NCI-H1092 treated with DMSO at 0.1 percent for 48 hours (cell line): ENCODE measurements at places on chromosomes 6 and 20.

- DNase-seq = no peak
These were observed 198.0 kb upstream of the FBXL4 start for GRCh38 chr6:99145738-99146137.

DNA sequence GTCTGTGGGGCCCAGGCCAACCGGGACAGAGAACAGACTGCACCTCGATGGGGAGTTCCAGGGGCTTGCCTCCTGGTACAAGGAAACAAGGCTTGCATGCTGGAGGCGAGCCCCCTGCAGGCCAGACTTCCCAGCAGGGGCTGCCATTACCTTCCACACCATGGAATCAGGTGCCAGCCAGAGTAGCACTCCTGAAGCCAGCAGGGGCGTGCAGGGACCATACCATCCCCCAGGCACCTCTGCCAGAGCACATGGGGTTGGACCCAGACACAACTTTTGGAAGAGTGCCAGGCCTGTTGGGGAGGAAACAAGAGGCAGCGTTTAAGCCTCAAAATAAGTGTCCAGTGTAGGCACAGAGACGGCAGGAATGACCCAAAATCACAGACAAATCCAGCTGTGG lies 6.5 kb downstream of the DDO start:
- DNase-seq = no peak

GRCh38 chr20:4667371-4667773 lies 54.3 kb upstream of the PRND start:
- no peak for DNase-seq

DNA sequence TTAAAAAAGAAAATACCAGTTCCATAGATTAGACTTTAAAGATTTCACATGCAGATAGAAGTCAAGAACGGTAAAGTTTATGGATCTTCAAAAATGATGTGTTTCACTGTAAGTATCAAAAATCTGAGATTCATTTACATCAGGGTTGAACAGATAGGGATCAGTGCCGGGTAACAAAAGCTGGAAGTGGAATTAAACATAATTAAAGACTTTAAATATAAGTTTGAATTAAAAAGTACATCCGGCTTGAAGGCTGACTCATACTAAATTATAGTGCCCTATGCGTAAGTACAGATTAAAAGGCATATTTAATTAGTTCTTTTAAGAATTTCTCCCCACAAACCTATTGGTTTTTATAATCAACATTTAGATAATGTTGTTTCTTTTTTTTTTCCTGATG lies 312.7 kb downstream of the PRL start:
- no peak for DNase-seq

GRCh38 chr6:1778686-1779235 lies 169.0 kb downstream of the FOXC1 start:
- no peak for DNase-seq

DNA sequence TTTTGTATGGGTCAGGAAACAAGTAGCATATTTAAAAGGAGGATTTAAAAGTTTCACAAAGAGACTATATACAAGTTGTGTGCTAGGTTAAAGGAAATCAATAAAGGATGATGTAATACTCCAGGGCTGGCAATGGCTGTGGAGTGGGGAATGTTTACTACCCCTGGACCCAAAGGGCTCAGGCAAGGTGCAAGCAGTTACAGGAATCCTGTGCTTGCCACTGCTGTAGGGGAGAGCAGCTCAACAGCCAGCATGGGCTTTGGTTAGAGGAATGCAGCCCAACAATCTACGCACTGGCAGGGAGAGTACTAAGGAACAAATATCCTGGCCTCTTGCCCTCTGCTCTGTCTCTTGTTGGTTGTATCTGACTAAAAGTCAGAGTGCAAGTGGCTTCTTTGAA lies 1642.2 kb downstream of the KHDRBS2 start:
- DNase-seq = no peak

- DNase-seq = no peak
These were observed 40.2 kb upstream of the DSE start for GRCh38 chr6:116330511-116330910.

DNA sequence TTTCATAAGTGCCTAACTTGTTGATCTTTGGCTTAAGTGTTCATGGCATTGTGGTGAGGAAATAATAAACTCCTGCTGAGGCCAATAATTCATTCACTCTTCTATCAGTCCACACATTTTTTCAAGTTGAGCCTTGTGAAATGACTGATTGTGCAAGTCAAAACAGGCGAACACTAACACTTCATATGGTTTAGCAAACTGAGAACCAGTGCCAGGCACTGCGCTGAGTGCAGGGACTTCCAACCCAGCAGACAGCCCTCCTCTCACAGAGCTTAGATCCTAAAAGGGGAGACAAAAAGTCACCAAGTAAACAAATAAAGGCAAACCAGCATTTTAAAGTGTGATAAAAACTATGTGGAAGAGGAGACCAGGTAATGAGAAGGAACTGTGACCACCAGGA lies 435.0 kb downstream of the PTPRT start:
- DNase-seq = no peak

- no peak for DNase-seq
These were observed 393.8 kb downstream of the CDH26 start for GRCh38 chr20:60352017-60352416.

- no peak for DNase-seq
These were observed 74.7 kb upstream of the RUNX2 start for GRCh38 chr6:45253453-45253852.

- no peak for DNase-seq
These were observed 36.5 kb downstream of the MYT1 start for GRCh38 chr20:64200740-64201139.

- no peak for DNase-seq
These were observed 41.3 kb downstream of the NCOA3 start for GRCh38 chr20:47543006-47543431.

DNA sequence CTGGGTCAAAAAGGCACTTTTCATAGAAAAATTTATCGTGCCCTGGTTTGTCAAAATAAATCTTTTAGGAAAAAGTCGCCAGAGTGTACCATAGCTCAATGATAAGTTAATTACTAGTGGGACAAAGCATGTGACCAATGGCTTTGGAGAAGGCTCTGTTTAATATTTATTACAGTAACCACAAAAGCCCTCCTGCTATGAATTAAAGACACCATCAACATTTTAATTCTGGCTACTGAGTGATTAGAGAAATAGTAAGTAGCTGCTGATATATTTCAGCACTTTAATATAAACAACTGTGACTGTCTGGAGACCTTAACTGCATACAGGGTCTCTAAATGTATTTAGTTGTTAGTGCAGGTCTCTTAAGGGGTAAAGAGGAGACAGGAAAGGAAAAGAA lies 38.3 kb downstream of the KIF13A start:
- DNase-seq = no peak

- no peak for DNase-seq
These were observed 119.7 kb downstream of the ADGRB3 start for GRCh38 chr6:68754681-68755213.

- DNase-seq = no peak
These were observed 90.5 kb downstream of the PRND start for GRCh38 chr20:4812216-4812615.

GRCh38 chr6:3419624-3420272 lies 37.1 kb downstream of the SLC22A23 start:
- no peak for DNase-seq

- no peak for DNase-seq
These were observed 94.9 kb downstream of the OGFRL1 start for GRCh38 chr6:71383476-71383875.

DNA sequence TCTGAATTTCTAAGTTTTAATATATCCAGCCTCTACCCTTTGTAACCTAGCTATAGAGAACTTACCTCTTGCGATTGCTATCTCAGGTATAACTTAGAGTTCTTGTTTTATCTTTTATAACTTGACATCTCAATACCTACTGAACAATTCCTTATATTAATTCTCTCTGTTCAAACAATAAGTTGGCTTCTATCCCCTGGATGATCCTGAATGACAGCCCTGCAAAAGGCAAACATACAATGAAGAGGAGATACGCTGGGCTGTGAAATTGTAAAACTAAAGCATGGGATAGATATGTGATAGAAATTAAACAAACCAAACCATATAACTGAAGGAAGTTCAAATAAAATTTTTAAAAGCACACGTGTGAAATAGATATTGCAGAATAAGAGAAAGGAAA lies 513.6 kb upstream of the PTCHD4 start:
- DNase-seq = no peak

DNA sequence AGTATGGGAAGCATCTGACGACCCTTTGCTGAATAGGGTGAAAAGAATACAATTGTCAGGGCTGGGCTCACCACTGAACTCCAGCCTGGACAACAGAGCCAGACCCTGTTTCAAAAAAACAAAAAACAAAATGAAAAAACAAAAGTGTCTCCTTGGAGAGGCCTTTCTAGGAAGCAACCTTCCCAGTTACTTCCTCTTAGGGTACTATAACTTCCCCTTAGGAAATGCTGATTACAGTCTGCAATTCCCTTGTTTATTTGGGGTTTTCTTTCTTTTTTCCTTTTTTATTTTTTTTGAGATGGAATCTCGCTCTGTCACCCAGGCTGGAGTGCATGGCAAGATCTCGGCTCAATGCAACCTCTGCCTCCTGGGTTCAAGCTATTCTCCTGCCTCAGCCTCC lies 20.5 kb upstream of the TTPAL start:
- no peak for DNase-seq

DNA sequence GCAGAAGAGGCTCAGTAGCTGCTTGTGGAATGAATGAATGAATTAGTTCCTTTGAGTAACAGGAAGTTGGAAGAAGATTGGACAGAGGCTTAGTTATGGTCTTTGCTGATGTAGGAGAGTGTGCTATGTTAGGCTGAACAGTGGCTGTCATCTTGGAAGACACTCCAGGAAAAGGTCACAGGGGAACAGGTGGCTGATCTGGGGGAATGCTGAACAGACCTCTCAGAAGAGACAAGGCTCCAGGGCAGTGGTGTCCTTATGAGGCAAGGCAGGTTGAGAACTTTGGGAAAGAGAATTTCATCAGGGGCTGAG lies 62.3 kb downstream of the UTRN start:
- no peak for DNase-seq

DNA sequence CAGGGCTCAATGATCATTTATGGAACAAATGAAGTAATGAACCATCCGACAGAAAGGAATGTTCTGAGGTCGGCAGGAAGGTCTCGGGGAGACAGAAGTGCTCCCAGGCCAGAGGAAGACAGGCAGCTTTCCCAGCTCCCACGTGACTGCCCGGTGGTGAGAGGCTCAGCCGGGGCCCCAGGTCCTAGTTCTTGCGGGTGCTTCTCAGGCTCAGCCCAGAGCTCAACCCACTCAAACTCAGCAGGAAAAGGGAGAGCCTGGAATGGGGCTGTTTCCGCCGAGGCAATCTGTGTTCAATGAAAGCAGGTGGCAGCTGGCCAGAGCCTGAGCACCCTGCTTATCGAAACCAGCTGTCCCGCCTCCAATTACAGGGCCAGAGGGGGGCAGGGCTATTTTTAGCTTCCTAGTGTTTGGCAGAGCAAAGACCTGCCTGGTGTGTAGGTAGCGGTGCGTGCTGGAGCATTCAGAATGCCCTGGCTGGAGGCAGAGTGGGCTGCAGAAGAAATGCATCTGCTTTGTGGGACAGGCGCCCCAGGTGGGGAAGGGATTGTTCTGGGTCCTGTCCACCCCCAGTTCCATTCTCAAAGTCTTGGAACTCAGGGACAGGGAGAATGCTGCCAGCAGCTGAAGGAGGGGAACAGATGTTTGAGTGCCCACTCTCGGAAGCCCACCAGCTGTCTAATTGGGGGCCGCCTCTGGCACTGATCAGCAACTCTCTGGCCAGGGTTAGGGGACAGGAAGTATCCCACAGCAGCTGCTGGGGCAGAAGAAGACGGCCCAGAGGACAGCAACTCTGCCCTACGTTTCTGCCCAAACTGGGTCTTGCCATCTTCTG lies 145.1 kb downstream of the PREX1 start:
- DNase-seq = peak; percentile 96

- peak; percentile 18 for DNase-seq
These were observed 26.2 kb downstream of the CTCFL start for GRCh38 chr20:57498425-57499400.

GRCh38 chr6:169159331-169159730 lies 94.3 kb downstream of the THBS2 start:
- no peak for DNase-seq

DNA sequence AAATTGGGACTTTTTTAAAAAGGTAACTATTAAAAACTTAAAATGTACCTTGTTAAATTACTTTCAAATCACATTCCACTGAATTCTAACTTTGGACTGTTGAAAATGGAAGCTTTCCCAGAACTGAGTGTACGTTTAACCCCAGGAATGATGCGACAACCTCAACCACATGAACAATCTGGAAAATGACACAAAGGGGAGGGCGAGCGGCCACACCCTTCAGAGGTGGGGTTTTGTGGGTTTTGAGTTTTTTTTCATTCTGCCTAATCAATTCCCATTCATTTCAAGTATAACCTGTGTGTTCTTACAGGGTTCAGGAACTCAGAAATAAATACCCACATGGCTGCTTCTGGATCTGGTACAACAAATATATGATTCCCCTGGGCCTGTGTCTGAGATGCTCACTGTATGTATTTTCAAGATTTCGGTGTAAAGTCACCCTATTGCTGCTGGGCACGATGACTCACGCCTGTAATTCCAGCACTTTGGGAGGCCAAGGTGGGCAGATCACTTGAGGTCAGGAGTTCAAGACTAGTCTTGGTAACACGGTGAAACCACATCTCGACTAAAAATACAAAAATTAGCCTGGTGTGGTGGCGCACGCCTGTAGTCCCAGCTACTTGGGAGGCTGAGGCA lies 21.6 kb downstream of the CNKSR3 start:
- no peak for DNase-seq

- DNase-seq = no peak
These were observed 45.5 kb downstream of the PTPN1 start for GRCh38 chr20:50555662-50556061.

GRCh38 chr6:68473433-68474210 lies 161.5 kb upstream of the ADGRB3 start:
- DNase-seq = no peak

DNA sequence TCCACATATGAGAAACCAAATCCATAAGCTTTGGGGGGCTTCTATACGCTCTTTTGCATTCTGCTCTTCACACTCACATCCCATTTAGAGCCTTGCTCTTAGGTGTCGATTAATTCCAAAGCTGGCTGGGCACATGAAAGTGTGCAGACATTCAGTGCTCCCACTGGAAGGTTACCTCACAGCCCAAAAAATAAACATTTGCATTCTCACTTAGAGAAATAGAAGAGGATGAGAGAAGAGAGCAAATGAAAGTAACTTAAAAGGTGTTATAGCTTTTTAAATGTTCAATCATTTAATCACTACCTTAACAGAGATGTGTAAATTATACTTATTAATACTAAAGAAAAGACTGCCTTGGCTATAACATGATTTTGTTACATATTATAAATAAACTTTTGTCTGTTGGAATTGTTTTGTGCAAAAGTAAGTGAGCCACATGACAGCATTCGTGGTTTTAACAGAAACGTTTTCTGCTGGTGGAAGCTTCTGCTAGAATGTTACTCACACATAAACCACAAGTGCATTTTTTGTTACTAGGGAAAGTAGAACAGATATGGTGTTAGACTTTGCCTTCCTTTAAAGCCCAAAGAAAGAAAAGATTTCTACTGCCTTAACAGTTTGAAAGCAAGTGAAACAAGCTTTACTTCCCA lies 116.7 kb downstream of the SIM1 start:
- DNase-seq = no peak

- no peak for DNase-seq
These were observed 5.5 kb downstream of the ERGIC3 start for GRCh38 chr20:35547329-35547728.
